ENCODE measurements at places on chromosomes 12 and 14.

DNA sequence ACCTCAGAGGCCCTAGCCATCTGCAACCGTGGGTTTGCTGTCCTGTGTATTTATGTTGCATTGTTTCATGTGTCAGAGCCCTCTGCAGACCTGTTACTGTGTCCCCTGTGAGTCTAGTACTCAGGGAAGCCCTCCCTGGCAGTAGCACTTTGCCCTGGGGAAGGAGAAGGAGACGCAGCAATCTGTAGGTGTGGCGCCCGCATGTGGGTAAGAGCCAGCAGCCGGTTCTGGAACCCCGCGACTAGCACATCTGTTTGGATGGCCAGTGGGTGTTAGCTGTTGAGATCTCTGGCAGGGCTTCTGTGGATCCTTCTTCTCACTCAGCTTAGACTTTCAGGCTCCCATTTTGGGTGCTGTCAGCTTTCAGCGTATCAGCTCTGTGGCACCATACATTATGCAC lies 57.0 kb downstream of the TECPR2 start:
- no peak for DNase-seq

DNA sequence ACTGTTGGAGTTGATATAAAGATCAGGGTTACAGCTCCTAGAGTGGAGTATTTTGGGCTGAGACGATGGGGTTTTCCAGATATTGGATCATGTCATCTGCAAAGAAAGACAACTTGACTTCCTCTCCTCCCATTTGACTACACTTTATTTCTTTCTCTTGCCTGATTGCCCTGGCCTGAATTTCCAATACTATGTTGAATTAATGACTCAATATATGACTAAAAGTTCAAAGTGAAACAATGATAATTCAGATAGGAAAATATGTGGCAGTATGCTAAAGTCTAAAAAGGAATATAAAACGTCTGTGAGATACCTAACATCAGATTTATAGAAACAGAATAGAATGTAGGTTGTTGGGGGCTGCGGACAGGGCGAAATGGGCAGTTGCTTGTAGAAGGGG lies 72.2 kb downstream of the BHLHE41 start:
- no peak for DNase-seq

- DNase-seq, result no peak
These were observed 70.5 kb downstream of the VCPKMT start for GRCh38 chr14:50045837-50046236.

DNA sequence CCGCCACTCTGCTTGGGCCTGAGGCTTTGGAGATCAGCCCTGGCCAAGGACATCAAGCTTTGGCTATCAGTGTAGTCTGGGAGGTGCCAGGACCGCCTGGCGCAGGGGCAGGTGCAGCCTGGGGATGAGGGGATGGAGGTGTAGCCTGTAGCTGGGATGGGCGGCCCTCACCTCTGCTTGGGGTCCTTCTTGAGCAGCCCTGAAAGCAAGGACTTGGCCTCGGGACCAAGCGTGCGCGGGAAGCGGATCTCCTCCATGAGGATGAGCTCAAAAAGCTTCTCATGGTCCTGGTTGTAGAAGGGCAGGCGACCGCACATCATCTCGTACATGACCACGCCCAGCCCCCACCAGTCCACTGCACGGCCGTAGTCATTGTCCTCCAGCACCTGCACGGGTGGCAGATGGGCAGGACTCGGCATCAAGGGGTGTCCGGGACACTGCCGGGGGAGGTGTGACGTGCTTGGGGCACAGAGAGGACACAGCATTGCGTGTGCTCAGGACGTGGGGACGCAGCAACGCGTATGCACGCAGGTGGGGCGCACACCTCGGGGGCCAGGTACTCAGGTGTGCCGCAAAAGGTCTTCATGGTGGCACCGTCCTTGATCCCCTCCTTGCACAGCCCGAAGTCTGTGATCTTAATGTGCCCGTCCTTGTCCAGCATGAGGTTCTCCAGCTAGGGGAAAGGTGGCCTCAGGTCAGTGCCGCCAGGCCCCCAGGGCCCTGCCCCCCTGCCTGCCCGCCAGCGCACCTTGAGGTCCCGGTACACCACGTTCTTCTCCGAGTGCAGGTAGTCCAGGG lies 20.0 kb downstream of the SIVA1 start:
- no peak for DNase-seq

DNA sequence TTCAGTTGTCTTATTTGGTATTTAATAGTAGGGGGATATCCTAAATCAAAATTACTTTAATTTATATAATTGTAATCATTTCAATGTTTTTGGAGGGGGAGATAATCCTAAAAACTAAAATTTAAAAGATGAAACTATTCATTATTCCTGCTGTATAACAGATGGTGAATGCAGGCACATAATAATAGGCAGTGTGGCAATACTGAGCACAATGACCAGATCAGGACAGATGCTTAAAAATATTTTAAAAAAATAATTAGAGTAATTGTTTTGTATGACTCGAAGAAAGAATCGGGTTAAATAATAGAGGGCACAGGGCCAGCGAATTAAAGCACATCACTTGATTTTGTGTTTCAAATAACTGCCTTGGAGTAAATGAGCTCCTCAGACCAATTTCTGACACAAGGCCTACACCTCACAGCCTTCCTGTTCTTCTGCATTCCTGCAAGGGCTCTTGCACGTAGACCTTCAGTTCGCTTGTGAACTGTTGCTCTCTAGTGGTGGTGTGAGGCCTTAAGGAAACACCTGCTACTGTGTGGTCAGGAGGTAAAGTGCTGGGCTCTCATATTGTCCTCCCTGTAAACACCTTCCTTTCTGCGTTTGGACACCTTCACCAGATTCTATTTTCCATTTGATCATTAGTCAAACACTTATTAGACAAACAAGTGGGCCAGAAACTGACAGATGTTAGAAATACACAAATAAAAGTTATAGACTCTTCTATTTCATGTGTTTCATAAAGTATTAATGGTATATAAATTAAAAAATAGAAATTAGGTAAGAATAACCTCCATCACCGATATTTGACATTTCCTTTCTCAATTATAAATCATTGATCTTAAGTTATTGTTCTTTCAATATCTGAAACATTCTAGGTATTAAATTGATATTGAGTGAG lies 29.3 kb upstream of the KLRF1 start:
- no peak for DNase-seq

DNA sequence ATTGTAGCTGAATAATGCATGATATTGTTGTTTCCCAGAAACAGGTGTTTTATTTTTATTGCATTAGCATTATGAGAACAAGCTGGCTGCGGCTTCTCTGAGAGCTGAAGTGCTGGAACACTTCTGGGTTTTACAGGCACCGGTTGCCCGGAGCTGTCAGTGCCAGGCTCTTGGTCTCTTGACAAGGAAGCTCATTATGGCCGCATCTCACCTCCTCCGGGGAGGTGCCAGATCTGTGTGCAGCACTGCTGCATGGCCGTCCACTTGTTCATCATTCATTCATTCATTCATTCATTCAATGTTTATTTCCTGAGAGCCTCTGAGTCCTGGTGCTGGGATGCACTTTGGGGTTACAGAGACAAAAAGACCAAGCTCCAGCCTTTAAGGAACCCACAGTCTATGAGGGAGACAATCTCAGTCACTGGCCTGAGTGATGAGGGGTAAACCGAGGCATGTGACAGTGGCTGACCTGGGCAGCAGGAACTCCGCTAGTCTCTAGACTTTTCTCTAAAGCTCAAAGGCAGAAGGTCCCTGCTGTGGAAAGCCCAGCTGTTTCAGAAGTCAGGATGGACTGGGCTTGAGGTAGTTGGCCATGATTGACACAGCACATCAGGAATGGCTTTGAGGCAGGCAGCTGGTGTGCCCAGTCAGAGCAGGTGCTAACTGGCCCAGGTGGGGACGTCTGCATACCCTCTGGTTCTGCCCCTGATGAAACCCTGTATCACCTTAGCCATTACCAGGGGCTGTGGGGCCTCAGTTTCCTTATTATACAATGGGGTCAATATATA lies 181.0 kb downstream of the ADGRD1 start:
- no peak for DNase-seq

DNA sequence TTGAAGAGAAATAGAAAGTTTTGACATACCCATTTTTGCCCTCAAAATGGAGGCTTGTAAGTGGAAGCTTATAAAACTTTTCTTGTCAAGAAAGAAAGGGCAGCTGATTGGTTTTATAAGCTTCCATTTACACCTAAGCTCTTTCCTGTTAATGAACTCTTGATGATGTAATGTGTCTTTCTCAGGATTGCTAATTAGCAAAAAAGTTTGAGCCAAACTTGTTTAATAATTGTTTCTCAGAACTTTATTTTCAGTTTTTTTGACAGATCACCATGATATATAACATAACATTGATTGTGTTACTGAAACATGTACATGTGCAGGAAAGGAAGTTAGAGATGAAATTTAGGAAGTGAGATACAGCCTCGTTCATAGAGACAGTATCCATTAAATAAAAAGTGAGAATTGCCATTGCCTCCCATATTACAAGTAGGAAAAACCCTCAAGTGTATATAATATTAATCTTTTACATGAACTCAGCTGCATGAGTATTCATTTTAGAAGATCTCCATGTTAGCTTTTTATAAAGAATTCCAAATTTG lies 26.8 kb downstream of the RIC8B start:
- no peak for DNase-seq

DNA sequence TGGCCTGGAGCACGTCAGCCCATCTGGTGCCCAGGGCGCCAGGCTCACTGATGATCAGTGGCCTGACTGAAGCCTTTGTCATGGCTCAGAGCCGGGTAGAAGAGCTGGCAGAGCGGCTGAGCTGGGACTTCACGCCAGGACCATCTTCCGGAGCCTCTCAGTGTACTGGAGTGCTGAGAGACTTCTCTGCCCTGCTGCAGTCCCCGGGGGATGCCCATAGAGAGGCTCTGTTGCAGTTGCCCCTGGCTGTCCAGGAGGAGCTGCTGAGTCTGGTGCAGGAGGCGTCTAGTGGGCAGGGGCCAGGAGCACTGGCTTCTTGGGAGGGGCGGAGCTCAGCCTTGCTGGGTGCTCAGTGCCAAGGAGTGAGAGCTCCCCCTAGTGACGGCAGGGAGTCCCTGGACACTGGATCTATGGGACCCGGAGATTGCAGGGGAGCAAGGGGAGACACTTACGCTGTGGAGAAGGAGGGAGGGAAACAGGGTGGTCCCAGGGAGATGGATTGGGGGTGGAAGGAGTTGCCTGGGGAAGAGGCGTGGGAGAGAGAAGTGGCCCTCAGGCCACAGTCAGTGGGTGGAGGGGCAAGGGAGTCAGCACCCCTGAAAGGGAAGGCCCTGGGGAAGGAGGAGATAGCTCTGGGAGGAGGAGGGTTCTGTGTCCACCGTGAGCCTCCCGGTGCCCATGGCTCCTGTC lies 2.0 kb downstream of the KHNYN start:
- DNase-seq, result peak; percentile 94
